ENCODE measurements at places on chromosomes 2 and 18.
A peak's percentile ranks its signal among the peaks of the same experiment; 100 is the strongest.

DNA sequence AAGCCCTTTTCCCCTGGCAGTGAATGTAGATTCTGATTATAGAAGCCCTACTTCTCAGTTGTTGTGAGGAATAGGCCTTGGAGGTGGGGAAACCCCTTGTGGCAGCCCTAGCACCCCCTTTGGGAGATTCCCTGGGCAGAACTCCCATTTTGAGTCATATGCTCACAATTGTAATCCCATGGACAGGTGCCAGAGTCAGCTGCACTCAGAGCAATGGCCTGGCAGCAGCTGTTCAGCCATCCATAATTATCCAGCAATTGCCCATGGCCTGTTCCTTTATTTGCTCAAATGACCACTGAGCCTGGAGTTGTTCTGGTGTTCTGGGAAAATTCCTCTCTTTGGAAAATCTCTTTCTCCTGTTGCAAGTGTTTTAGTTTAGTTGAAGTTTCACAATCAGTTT, 71.7 kb downstream of the PTRHD1 start:
- no peak for DNase-seq

GRCh38 chr2:68432696-68433658, 34.1 kb downstream of the FBXO48 start:
- DNase-seq = no peak

DNA sequence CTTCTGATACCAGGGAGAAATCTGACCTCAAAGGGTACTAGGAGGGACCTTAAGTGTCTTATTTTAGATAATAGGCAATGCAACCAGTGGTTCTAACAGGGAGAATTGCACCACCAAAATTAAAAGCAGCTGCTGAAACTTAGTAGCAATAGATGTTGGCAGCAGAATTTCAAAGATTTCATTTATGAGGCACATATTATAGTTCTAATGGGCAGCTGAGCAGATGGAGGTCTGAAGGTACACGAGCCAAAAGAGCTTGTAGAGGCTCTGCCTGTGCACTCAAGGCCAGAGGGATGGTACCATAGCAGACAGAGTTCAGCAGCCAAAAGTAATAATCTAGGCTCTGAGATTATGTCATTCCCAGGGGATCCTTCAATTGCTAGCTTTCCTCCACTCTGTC, 87.3 kb upstream of the NCKAP5 start:
- DNase-seq = no peak

GRCh38 chr2:84516234-84516986, at the start of gene DNAH6:
DNAH6 (plus strand) TSS chr2:84516498; CDS start chr2:84517827, 1,329 bp downstream.
- peak; percentile 94 for DNase-seq

GRCh38 chr2:95296880-95297487, at the start of gene KCNIP3:
KCNIP3 (plus strand) TSS chr2:95297347; CDS start chr2:95297439, 92 bp downstream.
- DNase-seq = no peak

DNA sequence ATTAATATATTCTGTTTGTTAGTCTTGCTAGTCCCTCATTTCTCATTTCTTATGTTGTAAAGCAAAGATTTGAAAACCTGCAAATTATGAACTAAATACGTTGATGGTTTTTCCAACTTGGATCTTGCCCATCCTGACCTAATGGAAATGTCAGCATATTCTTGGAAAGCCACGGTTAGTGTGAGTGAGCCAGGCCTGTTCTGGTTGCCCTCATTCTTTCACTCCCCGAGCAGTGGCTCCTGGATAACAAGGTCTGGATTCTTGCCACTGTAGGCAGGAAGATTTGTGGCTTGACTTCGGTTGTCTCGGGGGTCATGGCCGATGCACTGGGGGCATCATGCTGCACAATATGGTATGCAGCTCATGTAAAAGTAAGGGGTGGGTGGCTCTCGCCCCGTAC, 359.1 kb downstream of the MEIS1 start:
- DNase-seq = no peak

GRCh38 chr2:134943540-134943939, 24.9 kb downstream of the CCNT2 start:
- DNase-seq = no peak

- no peak for DNase-seq
Measured at GRCh38 chr2:236180076-236180816, 12.1 kb upstream of the GBX2 start.

DNA sequence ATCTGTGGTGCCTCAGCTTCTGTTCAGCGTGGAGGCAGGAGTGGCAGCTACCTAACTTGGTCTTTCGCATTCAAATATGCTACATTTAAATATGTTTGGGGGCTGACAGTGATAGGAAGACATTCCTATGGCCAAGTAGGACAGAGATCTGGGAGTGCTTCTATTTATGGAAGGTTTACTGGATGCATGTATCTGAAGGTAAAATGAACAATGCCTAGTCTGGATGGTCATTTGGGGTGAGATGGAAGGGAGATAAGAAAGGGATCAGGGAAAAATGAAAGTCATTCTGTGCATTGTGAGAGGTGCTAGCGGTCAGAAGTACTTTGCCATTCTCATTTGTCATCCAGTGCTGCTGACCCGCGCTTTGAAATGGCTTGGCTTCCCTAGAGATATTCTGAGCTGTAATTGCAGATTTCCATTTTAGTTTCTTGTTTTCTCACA, 300.9 kb upstream of the FBXO11 start:
- no peak for DNase-seq

DNA sequence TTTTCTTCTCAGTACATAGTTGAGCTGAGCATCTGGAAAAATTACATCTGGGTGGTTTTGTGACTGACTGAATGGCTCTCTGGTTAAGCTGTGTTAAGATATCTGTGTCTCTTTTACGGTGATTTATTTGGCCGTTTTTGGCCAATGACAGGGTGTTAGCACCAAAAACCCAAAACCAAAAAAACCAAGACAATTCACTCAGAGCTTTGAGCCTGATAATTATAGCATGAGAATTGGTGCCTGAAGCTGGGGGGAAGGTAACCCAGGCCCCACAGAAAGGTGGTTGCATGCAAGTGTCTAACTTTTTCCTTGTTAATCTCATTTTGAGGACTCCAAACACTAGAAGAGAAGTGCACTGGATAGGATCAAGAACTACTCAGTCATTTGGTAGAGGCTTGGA, 4.5 kb downstream of the CD28 start:
- DNase-seq = no peak

GRCh38 chr2:210938228-210938627, 381.8 kb downstream of the CPS1 start:
- no peak for DNase-seq

DNA sequence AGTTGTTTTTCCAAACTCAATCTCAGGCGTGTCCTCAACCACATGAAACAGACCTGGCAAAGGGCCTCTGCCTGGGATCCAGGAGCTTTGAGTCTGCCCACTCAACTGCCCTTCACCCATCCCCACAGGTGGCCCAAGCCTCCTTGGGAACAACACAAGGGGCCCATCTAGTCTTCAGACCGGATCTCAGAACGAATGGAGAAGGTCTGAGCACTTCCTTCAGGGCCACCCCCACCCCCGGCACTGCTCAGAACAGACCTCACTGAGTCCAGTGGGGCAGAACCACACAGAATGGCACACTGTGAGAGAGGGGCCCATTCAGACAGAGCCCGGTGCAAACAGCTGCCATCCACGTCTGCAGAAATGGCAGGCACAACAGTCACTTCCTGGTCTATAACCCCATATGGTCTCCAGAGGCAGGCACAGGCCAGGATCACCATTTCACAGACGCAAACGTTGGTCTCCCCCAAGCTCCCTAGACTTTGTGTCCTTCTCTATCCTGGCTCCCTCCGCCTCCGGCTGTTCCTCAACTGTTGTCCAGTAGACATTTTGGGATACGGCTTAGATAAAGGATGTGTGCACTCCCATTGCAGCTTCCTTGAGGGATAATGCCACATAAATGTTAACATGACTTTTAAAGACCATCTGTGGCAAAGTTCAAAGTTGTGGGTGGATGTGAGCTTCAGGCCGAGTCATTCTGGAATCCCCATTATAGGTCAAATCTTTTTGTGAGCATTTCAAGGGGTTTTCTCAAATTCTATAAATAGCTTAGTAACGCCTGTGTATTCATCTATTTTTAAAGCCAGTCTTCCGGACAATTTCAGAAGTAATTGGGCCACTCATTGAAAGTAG, 149.7 kb downstream of the SMAD7 start:
- DNase-seq = no peak

GRCh38 chr2:108377815-108378630, at the start of gene SULT1C4:
SULT1C4 (plus strand) TSS chr2:108377954; CDS start chr2:108378338, 384 bp downstream.
- no peak for DNase-seq

GRCh38 chr2:68784188-68784587, 49.6 kb downstream of the ARHGAP25 start:
- no peak for DNase-seq

DNA sequence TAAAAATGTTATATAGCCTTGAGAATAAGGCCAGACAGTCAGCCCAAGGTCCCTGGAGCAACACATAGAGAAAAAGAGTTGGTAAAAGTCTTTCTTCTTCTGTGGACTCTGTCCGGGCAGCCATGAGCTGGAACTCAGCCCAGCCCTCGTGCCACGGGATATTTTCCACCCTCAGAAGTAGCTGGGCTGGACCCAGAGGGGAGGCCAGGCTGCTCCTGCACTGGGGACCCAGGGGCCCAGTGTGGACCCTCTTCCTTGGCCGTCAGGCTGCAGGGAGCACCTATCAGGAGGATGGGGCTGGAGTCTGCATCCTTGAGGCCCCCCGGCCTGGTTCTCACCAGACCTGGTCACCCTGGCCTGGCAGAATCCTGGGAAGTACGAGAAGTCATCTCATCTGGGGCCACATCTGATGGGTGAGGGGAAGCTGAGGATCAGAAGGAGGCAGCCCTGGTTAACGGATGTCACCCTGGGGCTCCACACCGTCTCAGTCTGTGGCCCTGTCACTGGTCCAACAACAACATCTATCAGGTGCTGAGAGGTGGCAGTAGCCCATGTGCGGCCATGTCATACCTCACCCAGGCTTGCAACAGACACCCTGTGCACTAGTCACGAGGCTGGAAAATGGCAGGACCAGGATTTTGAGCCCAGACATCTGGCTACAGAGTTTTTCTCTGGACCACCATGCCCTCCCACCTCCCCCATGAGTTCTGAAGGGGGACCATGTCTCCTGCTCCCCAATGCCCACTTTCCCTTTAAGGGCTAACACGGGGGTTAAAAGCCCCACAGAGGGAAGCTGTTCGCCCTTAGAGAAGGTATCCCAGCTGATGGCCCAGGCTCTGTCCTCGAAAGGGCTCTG, 33.0 kb downstream of the SDC1 start:
- no peak for DNase-seq

GRCh38 chr2:231241755-231242507, 43.5 kb downstream of the ARMC9 start:
- no peak for DNase-seq

- no peak for DNase-seq
Measured at GRCh38 chr2:154911729-154912128, 213.2 kb downstream of the KCNJ3 start.

GRCh38 chr2:24050041-24050979, 769 bp downstream of the FKBP1B start:
- peak; percentile 17 for DNase-seq

DNA sequence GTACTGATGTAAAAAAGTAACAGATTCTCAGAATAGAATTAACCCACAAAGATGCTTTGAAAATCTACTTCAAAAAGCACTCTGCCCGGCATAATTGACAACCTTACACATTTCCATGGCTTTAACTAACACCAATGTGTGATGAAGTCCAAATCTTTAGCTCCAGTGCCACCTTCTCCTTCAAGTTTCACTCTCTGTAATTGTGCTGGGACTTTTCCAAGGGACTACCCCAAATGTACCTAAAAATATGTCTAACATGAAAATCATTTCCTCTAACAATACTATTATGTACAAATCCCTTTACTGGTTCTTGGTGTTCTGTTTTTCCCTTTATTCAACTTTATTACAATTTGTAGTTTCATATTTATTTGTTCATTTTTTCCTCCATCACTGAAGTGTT, 20.6 kb upstream of the UBE2E3 start:
- DNase-seq = no peak

GRCh38 chr2:171706152-171706803, 19.0 kb downstream of the DYNC1I2 start:
- no peak for DNase-seq

DNA sequence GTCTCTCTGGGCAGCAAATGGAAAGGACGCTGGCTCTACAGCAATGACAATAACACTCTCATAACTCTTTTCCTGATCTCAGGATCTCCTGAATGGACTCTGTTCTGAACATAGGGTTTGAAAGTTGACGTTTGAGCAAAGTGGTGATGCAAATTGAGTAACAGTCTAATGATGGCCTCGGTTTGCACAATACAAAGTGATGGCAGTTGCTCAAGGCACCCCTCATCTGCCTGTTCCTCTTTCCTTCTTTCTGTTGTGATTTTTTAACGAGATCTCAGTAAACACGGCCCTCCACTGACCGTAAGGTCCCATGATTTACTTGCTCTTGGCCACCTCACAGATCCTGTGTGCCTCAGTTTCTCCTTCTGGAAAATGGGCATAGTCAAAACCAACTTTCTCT, 303.6 kb downstream of the SLC8A1 start:
- DNase-seq = no peak

- DNase-seq = no peak
Measured at GRCh38 chr18:46169464-46169941, 65.3 kb downstream of the HAUS1 start.

DNA sequence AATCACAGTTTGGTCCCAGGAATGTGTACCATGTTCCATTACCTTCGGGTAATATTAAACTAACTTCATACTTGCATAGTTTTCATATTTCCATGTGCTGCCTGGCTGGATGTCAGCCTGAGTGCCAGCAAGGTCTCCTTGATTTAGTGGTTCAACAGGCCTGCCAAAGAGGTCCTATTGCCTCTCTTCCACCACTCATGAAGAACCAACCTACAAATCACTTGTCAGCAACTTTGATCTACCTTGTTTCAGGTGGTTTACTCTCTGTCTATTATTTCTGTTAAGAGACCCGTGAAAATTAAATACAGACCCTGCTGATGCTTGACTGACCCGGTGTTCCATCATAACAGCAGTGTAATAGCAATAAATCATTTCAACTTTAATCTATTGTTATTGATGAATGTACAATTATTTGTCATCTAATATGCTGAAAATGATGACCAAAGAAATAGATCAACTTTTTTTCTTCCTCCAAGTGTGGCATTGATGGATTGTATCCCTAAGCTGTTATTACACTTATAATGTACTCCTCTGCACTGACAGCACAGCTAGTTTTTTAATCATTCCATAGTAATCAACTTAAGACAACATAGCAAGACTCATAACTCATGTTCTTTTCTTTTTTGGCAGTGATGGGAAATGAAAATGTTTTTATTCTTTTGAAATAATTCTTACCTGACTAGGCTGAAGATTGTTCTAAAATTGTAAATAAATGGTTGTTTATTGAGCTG, 1220.2 kb upstream of the ACVR2A start:
- DNase-seq = no peak

GRCh38 chr2:215900843-215901242, 112.5 kb downstream of the MREG start:
- no peak for DNase-seq

GRCh38 chr2:98457045-98457696, 12.5 kb downstream of the INPP4A start:
- no peak for DNase-seq

Measured in activated CD4-positive, alpha-beta T cell treated with anti-CD3 and anti-CD28 coated beads, Interleukin-2, amount 10 ng/mL, durations not matched to agents 7 days and 5 days (primary cell).